ENCODE measurements at places on chromosomes 6 and 20.

GRCh38 chr6:66489269-66489987 lies 782.4 kb upstream of the EYS start:
- no peak for DNase-seq

GRCh38 chr6:38688579-38689087 lies 14.3 kb downstream of the GLO1 start:
- no peak for DNase-seq

DNA sequence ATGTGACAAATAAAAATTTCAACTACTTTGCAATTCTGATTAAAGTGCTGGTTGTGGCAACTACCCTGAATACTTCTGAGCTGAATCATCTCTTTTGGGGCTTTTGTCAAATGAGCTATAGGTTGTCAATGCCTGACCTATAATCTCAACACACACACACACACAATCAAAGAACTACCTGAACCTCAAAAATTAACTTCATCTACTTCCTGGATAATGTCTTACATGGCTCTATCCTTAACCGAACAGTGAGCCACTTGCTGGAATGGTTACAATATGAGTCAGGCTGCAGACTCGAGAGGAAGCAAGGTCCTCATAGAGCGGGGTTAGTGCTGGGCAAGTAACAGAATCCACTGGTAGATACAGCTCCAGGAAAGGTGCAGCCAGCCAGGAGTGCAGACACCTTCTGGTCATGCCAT lies 70.6 kb upstream of the DST start:
- DNase-seq = no peak

DNA sequence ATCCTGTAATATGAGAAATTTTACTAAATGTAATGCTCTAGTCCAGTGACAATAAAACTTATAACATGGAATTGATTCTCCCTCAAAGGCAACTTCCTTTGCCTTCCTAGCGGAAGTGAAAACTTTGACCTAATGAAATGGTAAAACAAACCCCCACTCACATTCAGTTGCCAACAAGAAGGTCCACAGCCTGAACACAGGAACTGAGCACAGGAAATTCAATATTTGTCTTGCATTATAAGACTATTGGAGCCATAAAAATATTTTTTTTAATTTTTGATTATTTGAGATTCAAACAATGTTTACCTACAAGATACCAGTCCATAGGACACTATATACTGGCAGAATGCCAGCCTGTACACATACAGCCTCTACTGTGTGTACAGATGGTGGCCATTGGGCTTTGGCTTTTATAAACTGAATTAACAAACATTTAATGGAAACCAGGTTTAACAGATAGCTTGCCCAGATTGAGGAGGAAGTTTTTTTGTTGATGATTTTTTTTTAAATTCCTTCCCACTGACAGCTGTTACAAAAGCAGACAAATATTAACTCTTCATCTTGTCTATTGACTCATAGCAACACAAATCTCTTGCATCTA lies 481.5 kb upstream of the JAG1 start:
- peak; percentile 98 for DNase-seq

- no peak for DNase-seq
Measured at GRCh38 chr20:16066571-16066970, 506.7 kb downstream of the KIF16B start.

DNA sequence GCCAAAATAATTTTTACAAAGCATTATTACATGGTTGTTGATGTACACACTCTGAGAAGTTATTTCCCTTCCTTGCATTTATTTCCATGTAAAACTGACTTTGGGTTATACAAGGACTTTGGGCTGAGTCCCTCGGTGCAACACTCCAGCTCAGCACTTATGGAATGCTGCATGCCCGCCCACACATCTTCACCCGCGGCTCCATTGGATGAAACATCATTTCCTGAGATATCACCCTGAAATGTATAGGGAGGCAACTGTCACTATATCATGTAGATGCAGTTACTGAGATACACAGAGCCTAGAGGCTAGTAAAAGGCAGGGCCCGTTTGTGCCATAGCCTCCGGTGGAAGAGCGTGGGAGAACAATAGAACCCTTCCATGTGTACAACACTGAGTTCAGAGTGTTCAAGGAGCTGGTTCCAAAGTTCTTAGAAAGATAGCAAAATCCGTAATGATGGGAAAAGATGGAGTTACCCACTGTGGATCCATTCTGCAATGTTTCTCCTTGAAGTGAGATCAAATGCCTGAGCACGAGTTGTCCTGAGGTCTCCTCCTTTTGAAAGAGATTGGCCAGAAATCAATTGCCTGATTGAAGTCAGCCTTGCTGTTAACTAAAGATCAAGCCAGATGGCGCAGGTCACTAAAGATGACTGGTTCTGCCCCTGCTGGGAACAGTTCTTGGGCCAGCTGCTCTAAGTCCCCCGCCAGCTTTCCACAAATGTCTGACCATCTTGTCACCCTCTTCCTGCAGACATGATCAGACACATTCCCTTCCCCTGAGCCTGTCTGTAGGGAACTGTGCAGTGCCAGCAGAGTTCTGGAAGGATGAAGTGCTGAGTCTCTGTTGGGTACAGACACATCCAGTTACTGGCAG lies 100.9 kb upstream of the IYD start:
- no peak for DNase-seq

GRCh38 chr20:4559106-4559505 lies 162.6 kb upstream of the PRND start:
- no peak for DNase-seq

DNA sequence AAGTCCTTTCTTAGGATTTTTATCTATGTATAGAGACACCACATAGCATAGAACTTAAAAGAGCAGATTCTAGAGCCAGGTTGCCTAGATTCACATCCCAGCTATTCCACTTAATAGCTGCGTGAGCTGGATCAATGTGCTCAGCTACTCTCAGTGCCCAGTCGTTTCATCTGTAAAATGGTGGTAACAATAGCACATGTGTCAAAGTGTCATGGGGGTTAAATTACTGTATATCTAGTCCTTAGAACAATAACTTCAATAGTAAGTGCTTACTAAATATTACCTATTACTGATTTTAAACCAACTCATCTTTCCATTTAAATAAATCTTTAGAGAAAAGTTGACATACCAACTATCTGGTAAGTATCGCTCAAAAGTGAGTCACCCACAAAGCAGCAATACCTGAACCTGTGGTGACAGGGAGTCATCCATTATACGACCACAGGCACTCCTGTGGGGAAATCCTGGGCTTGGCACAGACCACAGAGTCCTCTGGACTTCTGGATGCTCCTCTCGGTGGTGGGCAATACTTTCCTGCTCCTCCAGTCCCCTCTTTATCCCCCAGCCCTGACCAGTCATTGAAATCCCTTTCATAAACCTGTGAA lies 154.8 kb downstream of the PDSS2 start:
- DNase-seq = no peak

DNA sequence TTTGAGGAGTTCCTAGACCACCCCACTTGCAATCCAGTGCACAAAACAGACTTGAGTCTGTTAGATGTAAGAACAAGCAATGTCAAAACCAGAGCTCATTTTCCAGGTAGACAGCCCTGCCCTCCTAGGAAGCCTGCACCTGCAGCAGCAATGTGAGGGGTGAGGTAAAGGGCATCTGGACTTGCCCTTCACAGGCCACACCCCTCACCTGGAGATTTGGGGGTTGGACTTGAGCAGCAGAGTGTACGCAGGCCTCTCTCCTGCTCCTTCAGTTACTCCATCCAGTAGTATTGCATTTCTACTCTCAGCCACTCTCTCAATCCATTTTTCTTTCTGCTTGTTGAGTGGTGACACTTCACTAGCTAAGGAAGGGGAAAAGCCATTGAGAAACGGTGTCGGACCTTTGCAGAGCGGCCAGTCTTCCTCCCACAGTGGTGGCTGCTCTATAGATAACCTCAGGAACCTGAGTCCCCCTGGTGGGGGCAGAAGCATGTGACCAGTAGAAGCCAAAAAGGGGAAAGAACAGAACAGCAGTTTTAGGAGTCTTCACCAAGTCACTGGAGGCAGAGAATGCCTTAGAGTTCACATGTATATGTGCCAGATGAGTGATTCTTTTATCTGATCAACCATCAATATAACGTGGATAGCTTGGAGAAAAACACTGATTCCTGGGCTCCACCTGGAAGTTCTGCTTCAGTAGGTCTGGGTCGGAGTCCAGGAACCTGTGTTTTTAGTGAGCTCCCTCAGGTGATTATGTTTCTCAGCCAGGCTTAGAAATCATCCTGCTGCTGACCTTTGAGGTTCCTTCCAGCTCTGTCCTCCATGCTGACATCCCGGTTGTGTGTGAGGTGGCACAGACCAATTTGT lies 28.0 kb downstream of the ARFGEF2 start:
- no peak for DNase-seq

DNA sequence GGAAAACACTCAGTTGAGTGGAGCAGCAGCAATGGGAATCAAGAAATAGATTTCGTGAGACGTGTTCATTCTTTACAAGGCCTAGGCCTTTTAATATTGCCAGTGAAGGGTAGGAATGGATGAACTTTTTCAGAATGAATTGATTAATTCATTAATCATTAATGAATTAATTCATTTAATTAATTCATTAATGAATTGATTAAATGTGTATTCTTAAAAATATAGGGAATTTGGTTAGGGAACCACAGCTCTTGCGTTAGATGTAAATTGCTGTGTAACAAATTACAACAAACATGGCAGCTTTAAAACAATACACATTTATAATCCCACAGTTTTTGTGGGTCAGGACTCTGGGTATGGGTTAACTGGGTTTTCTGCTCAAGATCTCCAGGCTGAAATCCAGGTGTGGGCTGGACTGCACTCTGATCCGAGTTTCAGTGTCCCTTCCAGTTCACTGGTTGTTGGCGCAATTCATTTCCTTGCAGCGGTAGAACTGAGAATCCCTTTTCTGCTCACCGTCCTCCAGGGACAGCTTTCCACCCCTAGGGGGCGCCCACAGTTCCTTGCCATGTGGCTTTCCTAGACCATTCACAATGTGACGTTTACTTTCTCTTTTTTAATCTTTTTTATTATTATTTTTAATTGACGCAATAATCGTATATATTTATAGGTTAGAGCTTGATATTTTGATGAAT lies 32.8 kb upstream of the BCAS1 start:
- DNase-seq = no peak

DNA sequence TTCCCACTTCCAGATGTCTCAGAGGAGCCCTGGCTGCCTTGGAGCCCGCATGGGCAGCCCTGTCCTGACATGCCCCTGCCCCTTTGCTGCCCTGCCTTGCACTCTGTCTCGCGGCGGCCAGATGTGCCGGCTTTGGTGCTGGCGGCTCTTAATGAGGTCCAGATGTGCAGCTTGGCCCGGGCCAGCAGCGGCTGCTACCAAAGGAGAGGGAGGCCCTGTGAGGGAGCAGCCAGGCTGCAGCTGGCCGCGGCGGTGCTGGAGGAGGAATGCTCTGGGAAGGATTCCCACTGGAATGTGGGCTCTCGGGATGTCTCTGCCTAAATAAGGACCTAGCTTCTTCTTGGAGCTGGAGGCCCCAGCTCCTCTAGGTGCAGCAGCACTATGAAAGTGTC lies 72.4 kb downstream of the FGD2 start:
- no peak for DNase-seq

GRCh38 chr6:120304223-120304622 lies 954.7 kb upstream of the MAN1A1 start:
- DNase-seq = no peak

DNA sequence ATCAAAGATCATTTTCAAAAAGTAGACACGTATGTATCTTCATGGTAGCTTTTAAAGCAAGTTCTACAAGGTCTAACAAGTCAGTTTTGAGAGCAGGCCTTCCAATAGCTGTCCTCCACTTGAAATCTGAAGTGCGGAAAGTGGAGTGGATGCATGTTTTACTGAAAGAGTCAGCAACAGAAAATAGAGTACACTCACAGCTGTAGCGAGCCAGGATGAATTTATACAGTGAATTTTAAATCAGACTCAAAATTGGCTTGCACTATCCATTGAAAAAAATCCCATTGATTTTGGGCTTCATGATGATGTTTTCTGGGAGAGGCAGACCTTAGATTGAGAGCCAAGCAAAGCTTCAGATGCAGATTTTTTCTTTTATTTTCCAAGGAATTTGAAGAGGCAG lies 80.6 kb downstream of the GJA10 start:
- no peak for DNase-seq

DNA sequence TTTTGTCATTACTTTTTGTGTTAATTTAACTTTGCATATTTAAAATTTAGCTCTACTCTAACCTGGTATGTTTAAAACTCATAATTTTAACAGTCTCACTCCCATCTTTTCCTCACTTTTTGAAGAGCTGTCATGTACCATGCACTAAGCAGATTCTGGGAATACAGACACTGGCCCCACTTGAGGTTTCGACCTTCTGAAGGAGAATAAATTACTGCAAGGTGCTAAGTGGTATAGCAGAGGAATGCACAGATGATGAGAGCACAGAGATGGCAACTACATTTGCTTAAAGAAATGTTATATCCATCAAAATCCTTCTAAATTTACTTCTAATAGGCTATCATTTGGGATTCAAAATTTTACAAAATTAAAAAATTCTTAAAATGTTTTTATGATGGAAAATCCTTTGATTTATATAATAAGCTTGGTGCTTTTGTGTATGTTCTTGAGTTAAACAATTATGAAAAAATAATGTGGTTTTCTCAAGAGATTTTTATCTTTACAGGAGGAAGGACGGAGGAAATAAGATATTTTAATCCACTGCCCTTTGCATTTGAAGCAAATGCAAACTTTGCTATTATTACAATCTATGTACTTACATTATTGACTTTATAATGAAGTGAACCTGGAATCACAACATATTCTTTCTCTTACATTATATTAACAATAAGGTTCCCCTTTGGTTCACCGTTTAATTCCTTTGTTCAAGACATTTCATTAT lies 79.3 kb downstream of the AHI1 start:
- DNase-seq = no peak

GRCh38 chr6:57224769-57225515 lies 2.8 kb upstream of the RAB23 start:
- no peak for DNase-seq

DNA sequence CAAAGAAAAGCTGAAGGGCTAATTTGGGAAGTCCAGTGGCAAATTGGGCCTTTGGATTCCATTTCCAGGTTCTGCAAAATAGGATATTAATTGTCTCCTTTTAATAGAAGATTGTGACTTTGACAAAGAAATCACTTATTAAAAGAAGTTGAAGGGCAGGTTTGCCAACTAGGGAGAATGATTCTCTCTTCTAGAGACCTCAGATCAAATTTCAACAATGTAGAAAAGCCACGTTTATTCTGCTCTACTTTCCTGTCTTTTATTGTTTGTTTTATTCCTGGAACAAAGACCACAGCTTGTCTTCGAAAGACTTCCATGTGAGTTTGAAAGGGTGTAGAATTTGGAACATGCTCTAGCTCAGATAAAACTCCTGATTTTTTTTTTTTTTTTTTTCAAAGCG lies 65.5 kb upstream of the PRL start:
- DNase-seq = peak; percentile 78

GRCh38 chr20:49759266-49759950 lies 45.7 kb upstream of the B4GALT5 start:
- no peak for DNase-seq

All from LNCaP clone FGC (cell line).